ENCODE measurements at places on chromosomes 13 and 19. TPM values are rescaled to one million over a fixed set of nuclear protein-coding genes. Genes with fewer than 3 reads are reported as not detected.

DNA sequence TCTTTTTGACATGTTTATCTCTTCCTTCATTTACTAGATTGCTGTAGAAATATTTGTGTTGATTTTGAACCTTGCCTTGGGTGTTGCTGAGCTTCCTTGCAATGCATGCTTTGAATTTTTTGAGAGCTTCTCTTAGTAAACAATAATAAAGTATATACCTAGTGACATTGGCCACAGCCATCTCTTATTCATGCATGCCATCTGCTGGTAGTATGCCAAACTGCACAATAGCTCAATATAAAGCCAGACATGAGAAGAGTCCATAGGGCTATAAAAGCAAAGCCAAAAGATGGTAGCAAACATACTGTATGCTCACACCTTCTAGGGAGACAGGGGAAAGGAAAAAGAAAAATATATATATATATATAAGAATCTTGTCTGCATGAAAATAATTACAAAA lies 18.9 kb upstream of the ZSCAN5A start:
- H3K27ac ChIP-seq = no peak overlapping the region
- peak; percentile 16 for DNase-seq
- H3K36me3 ChIP-seq = no peaks in the 10 kb centered on the region
- no peaks in the 10 kb centered on the region for H3K4me1 ChIP-seq
- no peak overlapping the region for H3K4me3 ChIP-seq
- H3K27me3 ChIP-seq = no peaks in the 10 kb centered on the region

DNA sequence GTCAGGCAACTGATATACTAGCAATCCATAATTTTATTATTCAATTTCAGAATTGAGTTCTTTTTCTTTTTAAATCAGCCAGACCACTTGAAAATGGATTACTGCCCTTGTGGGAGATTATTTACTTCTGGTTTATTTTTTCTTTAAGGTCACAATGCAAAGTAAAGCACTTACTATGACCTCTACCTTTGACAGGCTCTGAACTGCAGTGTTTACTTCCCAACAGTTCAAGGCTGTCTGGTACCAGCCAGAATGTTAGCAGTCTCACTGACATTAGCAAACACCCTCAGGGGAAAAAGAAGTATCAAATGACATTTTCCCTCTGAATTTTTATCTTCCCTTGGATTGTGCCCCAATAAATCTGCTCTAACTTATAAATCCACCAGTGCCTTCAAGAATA lies 57.5 kb downstream of the RAP2A start:
- no peak overlapping the region for H3K4me3 ChIP-seq
- no peak for DNase-seq
- no peaks in the 10 kb centered on the region for H3K27me3 ChIP-seq
- no peak overlapping the region for H3K27ac ChIP-seq
- H3K36me3 ChIP-seq = no peaks in the 10 kb centered on the region

The LAIR1 gene
- total RNA-seq = 13.1 TPM

DNA sequence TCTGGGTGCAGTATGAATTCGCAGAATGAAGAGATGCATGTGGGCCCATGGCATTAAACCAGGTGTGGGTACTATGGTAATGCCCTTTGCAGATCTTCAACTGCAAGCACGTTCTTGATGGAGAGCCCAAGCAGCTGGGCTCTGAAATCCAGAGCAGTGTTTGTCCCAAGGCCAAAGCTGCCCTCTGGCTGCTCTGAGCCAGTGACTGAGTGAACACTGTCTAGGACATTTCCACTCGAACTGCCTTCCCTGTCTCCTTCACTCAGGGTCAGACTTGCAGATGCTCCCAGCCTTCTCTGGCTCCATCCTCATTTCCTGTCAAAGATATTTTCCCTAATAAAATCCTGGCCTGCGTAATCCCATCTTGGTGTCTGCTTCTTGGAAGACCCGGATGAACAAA lies 80.2 kb upstream of the GJB6 start:
- no peak overlapping the region for H3K27ac ChIP-seq
- no peaks in the 10 kb centered on the region for H3K27me3 ChIP-seq

DNA sequence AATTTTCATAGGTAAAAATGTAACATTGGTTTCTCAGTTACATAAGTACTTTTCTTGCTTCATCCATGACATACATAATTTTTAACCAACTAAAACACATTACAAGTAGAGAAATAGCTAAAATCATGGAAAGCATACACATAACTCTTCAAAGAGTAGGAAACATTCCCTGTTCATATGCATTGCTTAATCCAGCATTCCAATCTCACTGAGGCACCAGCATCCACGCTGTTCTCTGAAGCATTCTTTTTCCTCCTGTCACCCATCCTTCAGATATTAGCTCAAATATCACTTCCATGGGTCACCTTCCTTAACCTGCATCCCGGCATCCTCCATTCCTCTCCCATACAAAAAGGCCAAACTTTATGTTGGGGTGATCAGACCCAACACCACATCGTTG lies 79.1 kb downstream of the ZNF254 start:
- no peak overlapping the region for H3K27ac ChIP-seq
- H3K27me3 ChIP-seq = no peaks in the 10 kb centered on the region
- no peak overlapping the region for H3K4me3 ChIP-seq
- no peak for DNase-seq

The PTH2 gene
- not detected for total RNA-seq

The KLHL1 gene
- not detected for total RNA-seq

DNA sequence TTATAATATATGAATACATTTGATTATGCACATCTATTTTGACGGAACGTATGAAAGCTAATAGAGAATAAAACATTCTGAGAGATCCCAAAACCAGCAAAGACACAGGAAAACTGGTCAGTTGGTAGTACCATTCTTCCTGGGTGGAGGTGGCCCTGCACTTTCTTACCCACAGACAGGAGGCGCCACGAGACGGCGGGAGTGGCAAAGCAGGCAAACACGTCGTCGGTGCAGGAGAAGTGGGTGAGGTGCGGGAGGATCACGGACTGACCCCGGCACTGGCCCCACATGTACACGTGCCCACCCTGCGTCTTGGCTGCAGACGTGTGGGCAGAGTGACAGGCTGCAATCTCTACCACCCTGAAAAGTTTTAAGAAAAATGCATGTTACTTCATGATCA lies 36.1 kb downstream of the RCBTB1 start:
- H3K36me3 ChIP-seq = no peaks in the 10 kb centered on the region
- H3K4me3 ChIP-seq = no peak overlapping the region
- no peak overlapping the region for H3K27ac ChIP-seq
- no peaks in the 10 kb centered on the region for H3K27me3 ChIP-seq

The CERS1 gene
- total RNA-seq = not detected

GRCh38 chr19:38394488-38394887 lies 6.0 kb downstream of the SPRED3 start:
- peaks cover 15% of the 10 kb centered on the region for H3K4me1 ChIP-seq
- peak; percentile 77 for DNase-seq
- peak overlapping the region; percentile 45 for H3K4me3 ChIP-seq
- no peaks in the 10 kb centered on the region for H3K27me3 ChIP-seq
- H3K36me3 ChIP-seq = no peaks in the 10 kb centered on the region

GRCh38 chr19:13727798-13728197 lies 36.5 kb upstream of the MRI1 start:
- H3K36me3 ChIP-seq = no peaks in the 10 kb centered on the region
- H3K4me3 ChIP-seq = no peak overlapping the region
- H3K27ac ChIP-seq = no peak overlapping the region
- DNase-seq = no peak

GRCh38 chr19:36340786-36341372 lies 38.1 kb downstream of the ZFP14 start:
- no peak for DNase-seq
- H3K4me1 ChIP-seq = no peaks in the 10 kb centered on the region
- H3K4me3 ChIP-seq = no peak overlapping the region
- H3K27me3 ChIP-seq = no peaks in the 10 kb centered on the region
- no peak overlapping the region for H3K27ac ChIP-seq
- H3K36me3 ChIP-seq = peaks cover 24% of the 10 kb centered on the region

DNA sequence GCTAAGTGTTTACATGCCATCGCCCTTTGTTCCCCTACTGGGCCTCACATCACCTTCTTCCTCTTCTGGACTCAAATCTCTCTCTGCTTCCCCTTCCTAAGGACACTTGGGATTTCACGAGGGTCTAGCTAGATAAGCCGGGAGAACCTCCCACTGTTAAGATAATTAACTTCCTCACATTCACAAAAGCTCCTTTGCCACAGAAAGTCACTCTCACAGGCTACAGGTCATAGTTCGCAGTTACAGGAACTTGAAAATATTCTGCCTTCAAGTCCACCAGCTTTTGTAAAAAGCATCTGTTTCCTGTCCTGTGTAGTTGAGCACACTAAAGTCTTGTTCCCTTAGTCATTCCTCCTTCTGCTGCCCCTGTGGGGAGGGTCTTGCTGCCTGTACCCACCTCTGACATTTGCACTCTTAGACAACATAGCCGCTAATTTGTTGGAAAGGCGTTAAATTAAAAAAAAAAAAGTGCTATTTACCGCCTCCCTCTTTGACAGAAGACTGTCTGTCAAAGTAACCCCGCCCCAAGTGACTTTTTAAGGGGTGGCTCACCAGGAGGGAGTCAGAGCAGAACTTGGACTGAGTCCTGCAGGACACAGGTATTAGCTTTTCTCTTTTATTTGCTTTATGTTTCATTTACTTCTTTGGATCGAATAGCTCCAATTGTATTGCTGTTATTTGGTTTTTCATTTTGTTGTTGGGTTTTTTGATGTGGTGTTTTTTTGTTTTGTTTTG lies 26.8 kb upstream of the CEACAM21 start:
- peaks cover 56% of the 10 kb centered on the region for H3K4me1 ChIP-seq
- H3K27ac ChIP-seq = peak overlapping the region; percentile 66
- peak overlapping the region; percentile 88 for H3K4me3 ChIP-seq
- no peaks in the 10 kb centered on the region for H3K27me3 ChIP-seq
- peak; percentile 78 for DNase-seq
- peaks cover 6% of the 10 kb centered on the region for H3K36me3 ChIP-seq

The S1PR2 gene
- 18.4 TPM for total RNA-seq

The GPR12 gene
- not detected for total RNA-seq

GRCh38 chr19:35204799-35205732 lies 23.5 kb downstream of the FAM187B start:
- DNase-seq = no peak
- peaks cover 65% of the 10 kb centered on the region for H3K4me1 ChIP-seq
- H3K4me3 ChIP-seq = peak overlapping the region; percentile 25
- no peaks in the 10 kb centered on the region for H3K27me3 ChIP-seq
- H3K27ac ChIP-seq = peak overlapping the region; percentile 53

The TMEM255B gene
- total RNA-seq = 0.57 TPM

DNA sequence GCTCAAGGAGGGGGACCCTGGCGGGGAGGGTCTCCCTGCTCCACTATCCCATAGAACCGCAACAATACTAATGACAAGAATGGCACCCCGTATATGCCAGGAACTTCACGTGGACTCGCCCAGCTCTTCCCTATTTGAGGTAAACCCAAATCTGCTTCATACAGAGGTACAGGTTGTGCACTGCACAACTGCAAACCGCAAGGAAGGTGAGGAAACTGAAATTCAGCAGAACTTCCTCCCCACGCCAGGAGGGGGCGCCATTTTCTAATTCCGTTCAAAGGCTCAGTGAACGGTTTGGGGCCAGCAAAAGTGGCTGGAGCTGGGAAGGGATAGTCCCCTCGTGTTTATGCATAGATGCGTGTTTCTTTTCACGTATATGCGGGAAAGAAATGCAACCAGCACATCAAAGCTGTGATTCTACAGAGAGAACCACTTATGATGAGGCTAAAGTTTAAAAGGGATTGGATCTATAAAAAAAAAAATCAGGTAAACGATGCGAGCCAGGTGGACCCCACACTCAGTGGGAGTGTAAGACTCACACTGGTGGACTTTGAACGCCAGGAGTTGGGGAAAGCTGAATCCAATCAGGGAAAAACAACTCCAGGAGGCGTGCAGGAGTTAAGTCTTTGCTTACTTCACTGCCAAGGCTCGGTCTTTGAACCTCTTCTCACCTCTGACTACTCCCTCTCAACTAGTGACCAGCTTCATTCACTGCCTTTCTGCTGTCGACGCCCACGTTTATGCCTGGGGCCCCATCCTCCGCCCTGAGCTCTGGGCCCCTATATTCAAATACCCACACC lies 20.3 kb downstream of the C19orf81 start:
- peaks cover 13% of the 10 kb centered on the region for H3K27me3 ChIP-seq
- no peak overlapping the region for H3K27ac ChIP-seq
- DNase-seq = peak; percentile 27
- H3K4me3 ChIP-seq = no peak overlapping the region
- H3K36me3 ChIP-seq = no peaks in the 10 kb centered on the region
- H3K4me1 ChIP-seq = no peaks in the 10 kb centered on the region

DNA sequence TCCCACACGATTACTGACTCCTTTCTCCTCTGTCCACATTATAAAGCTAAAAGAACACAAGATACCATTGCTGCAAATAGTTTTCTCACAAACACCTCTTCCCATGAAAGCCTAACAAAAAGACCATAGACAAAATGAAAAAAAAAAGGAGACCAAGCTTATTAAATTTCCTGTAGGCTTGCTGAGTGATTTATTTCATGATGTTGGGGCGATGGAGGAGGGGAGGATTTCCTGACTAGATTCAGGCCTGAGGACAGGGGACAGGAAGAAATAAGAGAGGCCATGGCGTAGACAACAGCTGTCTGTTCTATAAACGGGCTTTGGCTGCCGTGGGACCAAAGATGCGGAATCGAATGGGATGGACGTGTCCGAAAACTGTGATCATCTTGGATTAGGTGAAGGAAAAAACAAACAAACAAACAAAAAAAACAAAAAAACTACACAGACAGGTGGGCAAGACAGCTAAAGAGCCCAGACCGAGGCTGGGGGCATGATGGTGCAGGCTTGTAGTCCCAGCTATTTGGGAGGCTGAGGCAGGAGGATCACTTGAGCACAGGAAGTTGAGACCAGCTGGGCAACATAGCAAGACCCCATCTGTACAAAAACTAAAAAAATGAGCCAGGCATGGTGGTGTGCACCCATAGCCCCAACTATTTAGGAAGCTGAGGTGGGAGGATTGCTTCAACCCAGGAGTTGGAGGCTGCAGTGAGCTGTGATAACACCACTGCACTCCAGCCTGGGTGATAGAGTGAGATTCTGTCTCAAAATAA lies 5.3 kb downstream of the TMPRSS9 start:
- no peak for DNase-seq
- H3K4me1 ChIP-seq = no peaks in the 10 kb centered on the region
- peaks cover 11% of the 10 kb centered on the region for H3K27me3 ChIP-seq
- H3K36me3 ChIP-seq = no peaks in the 10 kb centered on the region
- no peak overlapping the region for H3K27ac ChIP-seq
- H3K4me3 ChIP-seq = no peak overlapping the region

GRCh38 chr13:84025824-84026223 lies 143.6 kb upstream of the SLITRK1 start:
- DNase-seq = no peak
- H3K27ac ChIP-seq = no peak overlapping the region
- H3K4me3 ChIP-seq = no peak overlapping the region
- H3K27me3 ChIP-seq = no peaks in the 10 kb centered on the region
